Large intestine (tissue), 12 donors: ENCODE measurements at places on chromosomes 7 and 10.

DNA sequence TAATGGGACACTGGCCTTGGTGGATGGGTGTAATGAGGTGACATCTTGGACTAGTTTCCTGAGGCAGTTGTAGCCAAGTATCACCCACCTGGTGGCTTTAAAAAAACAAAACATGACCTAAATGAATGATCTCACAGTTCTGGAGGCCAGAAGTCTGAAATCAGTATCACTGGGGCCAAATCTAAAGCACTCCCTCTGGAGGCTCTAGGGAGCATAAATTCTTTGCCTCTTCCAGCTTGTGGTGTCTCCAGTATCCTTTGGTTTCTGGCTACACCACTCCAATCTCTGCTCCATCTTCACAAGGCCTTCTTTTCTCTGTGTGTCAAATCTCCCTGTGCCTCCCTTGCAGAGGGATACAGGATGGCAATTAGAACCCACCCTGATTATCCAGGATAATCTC, 342.9 kb downstream of the CALN1 start:
- H3K36me3 ChIP-seq, result no peaks in the 10 kb centered on the region
- H3K27ac ChIP-seq, result no peak overlapping the region
- no peaks in the 10 kb centered on the region for H3K4me1 ChIP-seq
- no peaks in the 10 kb centered on the region for H3K27me3 ChIP-seq
- DNase-seq, result no peak
- no peak overlapping the region for H3K4me3 ChIP-seq

GRCh38 chr7:106281127-106281526, 3.7 kb downstream of the NAMPT start:
- no peaks in the 10 kb centered on the region for H3K27me3 ChIP-seq
- H3K27ac ChIP-seq, result no peak overlapping the region
- no peak overlapping the region for H3K4me3 ChIP-seq
- no peak for DNase-seq
- peaks cover 3% of the 10 kb centered on the region for H3K36me3 ChIP-seq

GRCh38 chr10:841535-841934, 90.0 kb downstream of the LARP4B start:
- no peak overlapping the region for H3K27ac ChIP-seq
- no peak for DNase-seq
- no peak overlapping the region for H3K4me3 ChIP-seq
- H3K4me1 ChIP-seq, result peaks cover 4% of the 10 kb centered on the region

DNA sequence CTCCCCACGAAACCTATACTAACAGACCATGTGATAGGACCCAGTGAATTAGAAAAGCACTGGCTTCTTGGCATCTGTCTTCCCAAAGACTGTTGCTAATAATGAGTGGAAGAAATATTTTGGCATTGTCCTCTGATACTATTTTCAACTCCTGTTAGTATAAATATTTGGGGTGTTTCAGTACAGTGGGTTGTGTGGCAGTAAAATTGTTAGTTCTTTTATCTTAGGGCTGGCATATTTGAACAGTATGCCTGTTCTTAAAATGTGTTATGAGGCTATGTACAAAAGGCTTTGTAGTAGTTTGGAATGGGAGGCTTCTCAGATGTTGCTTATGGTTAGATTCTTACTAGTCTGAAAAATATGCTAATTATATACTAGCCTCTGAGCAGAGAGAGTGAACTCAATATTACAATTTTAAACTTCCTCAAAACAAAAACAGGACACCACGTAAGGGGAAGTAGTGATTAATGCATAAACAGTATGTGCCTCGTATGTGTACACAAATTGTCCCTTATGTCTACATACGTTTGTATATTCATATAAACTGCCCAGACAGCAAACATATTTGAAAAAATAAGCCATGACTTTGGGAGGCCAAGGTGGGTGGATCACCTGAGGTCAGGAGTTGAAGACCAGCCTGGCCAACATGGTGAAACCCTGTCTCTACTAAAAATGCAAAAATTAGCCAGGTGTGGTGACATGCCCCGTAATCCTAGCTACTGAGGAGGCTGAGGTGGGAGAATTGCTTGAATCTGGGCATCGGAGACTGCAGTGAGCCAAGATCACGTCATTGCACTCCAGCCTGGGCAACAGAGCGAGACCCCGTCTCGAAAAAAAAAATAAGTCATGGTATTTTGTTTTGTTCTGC, 115.4 kb downstream of the ARID5B start:
- DNase-seq, result no peak
- H3K4me3 ChIP-seq, result no peak overlapping the region
- peak overlapping the region; percentile 0 for H3K27ac ChIP-seq
- peaks cover 2% of the 10 kb centered on the region for H3K36me3 ChIP-seq

- no peaks in the 10 kb centered on the region for H3K27me3 ChIP-seq
- peaks cover 4% of the 10 kb centered on the region for H3K36me3 ChIP-seq
- no peaks in the 10 kb centered on the region for H3K4me1 ChIP-seq
- H3K27ac ChIP-seq, result no peak overlapping the region
These were observed 208.6 kb upstream of the CCDC6 start for GRCh38 chr10:60114765-60115586.

DNA sequence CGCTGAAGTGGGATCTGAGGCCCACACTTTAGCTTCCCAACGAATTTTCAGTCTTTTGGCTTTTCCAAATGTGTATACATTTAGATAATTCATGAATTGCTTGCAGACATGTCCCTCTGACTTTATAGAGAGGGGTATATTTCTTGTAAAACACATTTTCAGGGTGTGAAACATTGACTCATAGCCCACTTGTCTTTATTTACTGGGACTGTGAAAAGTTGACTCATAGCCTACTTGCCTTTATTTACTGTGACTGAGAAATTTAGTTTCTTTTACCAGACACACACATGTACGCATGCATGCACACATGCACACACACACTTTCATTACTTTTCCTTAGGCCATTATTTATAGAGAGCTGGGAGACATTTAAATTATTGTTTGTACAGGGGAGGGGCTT, 79.1 kb downstream of the VTI1A start:
- no peaks in the 10 kb centered on the region for H3K36me3 ChIP-seq
- no peak for DNase-seq
- H3K4me3 ChIP-seq, result no peak overlapping the region
- no peak overlapping the region for H3K27ac ChIP-seq
- no peaks in the 10 kb centered on the region for H3K4me1 ChIP-seq

- no peak overlapping the region for H3K4me3 ChIP-seq
- H3K27ac ChIP-seq, result no peak overlapping the region
- no peaks in the 10 kb centered on the region for H3K36me3 ChIP-seq
- H3K4me1 ChIP-seq, result no peaks in the 10 kb centered on the region
These were observed 101.6 kb upstream of the KCND2 start for GRCh38 chr7:120171406-120171805.

DNA sequence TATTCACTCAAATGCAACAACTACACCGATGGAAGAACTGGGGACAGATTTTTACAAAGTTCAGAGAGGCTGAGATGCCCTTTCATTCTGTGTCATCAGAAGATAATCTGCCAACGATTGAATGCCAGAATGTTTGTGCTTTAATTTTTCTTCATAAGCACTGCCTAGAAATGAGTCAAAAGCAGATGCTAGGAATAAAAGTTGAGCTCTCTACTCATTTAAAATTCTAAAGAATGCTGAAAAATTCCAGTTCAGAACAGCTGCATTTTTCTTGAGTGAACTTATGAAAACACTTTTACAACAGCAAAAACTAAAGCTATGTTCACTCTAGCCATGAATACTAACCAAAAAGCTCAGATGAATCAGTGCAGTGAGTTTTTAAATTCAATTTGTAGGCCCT, 22.3 kb upstream of the FAM133B start:
- H3K36me3 ChIP-seq, result peaks cover 34% of the 10 kb centered on the region
- H3K27ac ChIP-seq, result no peak overlapping the region

DNA sequence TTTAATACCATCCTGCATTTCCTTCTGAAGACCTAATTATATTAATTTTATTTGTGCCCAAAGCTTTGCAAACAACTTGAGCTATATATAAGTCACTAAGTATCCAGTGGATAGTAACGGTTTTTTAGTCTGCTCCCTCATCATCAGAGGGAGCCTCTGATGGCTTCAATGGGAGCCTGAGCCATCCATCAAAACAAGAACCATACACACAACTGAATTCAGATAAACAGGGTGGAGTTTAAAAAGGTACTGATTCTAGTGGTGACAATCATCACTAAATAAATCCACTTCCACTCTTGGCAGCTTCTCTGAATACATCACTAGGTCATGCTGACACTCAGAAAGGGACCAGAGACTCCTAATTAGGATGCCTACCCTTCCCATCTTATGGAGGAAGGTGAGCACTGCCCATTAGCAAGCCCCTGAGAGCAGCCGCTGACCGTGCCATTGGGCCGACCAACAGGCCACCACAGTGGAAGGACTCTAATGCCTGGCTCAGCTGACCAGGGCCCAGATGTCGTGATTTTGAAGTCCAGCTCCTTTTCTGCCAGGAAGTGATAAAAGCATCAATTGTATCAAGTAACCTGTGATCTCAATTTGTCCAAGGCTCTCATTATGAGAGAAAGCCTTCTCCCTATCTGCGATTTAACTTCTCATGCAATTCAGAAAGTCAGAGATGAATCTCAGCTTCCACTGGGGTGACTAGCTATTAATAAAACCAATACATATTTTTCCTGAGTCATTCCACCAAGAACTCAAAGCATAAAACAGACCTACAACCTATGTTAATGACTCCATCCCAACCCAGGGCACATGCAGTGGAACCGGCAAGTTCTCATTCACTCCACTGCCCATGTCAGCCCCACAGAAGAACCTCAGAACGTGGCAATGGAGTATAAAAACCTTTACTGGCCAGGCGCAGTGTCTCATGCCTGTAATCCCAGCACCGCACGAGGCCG, 13.1 kb downstream of the VOPP1 start:
- peaks cover 2% of the 10 kb centered on the region for H3K4me1 ChIP-seq
- no peak overlapping the region for H3K27ac ChIP-seq
- no peak overlapping the region for H3K4me3 ChIP-seq
- no peaks in the 10 kb centered on the region for H3K27me3 ChIP-seq
- no peak for DNase-seq
- H3K36me3 ChIP-seq, result no peaks in the 10 kb centered on the region

GRCh38 chr10:117425974-117426566, 50.8 kb upstream of the PDZD8 start:
- no peaks in the 10 kb centered on the region for H3K27me3 ChIP-seq
- no peaks in the 10 kb centered on the region for H3K4me1 ChIP-seq
- H3K36me3 ChIP-seq, result no peaks in the 10 kb centered on the region
- no peak for DNase-seq
- H3K27ac ChIP-seq, result no peak overlapping the region
- no peak overlapping the region for H3K4me3 ChIP-seq

- no peak overlapping the region for H3K27ac ChIP-seq
- DNase-seq, result no peak
- H3K36me3 ChIP-seq, result no peaks in the 10 kb centered on the region
These were observed 221.3 kb downstream of the DNAJB6 start for GRCh38 chr7:157558061-157558460.

- no peaks in the 10 kb centered on the region for H3K27me3 ChIP-seq
- peaks cover 42% of the 10 kb centered on the region for H3K4me1 ChIP-seq
- no peaks in the 10 kb centered on the region for H3K36me3 ChIP-seq
- H3K27ac ChIP-seq, result no peak overlapping the region
- H3K4me3 ChIP-seq, result no peak overlapping the region
These were observed 18.4 kb upstream of the AKR1C1 start for GRCh38 chr10:4944841-4945240.

DNA sequence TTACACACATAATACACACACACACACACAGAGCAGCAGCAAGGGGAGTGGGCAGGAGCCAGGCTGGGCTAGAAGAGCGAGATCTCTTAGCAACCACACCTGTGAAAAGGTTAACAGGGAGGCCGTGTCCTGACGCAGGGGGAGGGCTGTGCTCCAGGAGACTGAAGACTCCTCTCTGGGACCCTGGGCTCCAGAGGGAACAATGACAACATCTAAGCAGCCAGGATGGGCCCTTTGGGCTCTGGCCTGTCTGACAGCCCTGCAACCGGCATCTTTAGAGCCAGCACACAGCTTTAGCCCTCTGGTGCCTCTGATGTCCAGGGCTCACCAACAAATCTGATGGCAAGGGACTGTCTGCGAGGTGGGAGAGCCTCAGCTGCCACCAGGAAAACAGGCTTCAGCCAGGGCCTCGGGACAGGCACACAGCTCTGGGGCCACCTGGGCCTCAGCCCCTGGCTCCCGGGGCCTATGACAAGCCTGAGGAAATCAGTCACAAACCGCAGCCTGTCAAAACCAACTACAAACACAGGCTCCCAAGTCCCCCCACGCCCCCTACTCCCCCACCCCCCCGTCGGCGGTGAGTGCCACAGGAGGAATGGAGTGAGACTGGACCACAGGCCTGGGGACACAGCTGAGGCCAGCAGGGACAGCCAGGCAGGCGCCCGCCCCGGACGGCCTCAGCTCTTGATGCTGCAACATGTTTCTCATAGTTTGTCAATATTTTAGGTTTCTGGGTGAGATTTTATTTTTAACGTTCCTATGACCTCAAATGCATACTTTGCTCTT, 102.8 kb downstream of the TNS3 start:
- peak overlapping the region; percentile 37 for H3K27ac ChIP-seq
- H3K27me3 ChIP-seq, result no peaks in the 10 kb centered on the region
- H3K36me3 ChIP-seq, result peaks cover 19% of the 10 kb centered on the region
- peak; percentile 36 for DNase-seq
- H3K4me1 ChIP-seq, result peaks cover 87% of the 10 kb centered on the region

- no peak for DNase-seq
- H3K4me3 ChIP-seq, result no peak overlapping the region
- no peaks in the 10 kb centered on the region for H3K27me3 ChIP-seq
- no peak overlapping the region for H3K27ac ChIP-seq
These were observed 23.0 kb downstream of the TOMM7 start for GRCh38 chr7:22799633-22800032.

DNA sequence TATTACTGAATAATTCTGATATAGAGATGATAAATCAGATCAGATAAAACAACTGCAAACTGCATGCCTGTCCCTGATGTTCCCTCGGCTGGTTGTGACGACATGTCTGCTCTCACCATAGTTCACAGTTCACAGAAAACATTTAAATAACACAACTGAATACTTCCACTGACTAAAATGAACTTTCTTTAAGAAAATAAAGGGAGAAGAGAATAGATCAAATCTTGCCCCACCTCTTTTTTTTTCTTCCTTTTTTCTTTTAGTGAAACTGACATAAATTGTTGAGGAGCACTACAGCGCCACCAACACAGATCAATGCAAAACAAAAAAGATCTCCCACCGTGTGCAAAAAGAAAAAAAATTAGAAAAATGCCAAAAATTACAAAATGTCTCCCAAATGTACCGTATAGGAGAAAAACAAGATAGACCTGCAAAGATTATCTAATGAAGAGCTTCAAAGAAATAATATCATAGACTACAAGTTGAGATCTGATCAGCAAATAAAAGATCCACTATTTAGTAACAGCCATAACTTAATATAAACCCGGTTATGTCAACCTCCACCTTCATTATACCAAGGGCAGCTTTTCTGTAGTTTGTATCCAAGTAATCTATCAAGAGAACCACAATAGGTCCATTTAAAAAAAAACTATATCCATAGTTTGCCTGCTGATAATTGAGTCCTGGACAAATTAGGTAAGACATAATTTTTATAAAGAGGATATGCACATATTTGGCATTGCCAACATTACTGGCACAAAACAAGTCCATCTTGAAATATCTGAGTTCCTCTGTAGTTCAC, 30.7 kb upstream of the EPC1 start:
- H3K27ac ChIP-seq, result peak overlapping the region; percentile 79
- H3K4me1 ChIP-seq, result no peaks in the 10 kb centered on the region
- no peaks in the 10 kb centered on the region for H3K36me3 ChIP-seq
- DNase-seq, result no peak
- H3K27me3 ChIP-seq, result no peaks in the 10 kb centered on the region
